ENCODE measurements at places on chromosomes 7 and 10.

DNA sequence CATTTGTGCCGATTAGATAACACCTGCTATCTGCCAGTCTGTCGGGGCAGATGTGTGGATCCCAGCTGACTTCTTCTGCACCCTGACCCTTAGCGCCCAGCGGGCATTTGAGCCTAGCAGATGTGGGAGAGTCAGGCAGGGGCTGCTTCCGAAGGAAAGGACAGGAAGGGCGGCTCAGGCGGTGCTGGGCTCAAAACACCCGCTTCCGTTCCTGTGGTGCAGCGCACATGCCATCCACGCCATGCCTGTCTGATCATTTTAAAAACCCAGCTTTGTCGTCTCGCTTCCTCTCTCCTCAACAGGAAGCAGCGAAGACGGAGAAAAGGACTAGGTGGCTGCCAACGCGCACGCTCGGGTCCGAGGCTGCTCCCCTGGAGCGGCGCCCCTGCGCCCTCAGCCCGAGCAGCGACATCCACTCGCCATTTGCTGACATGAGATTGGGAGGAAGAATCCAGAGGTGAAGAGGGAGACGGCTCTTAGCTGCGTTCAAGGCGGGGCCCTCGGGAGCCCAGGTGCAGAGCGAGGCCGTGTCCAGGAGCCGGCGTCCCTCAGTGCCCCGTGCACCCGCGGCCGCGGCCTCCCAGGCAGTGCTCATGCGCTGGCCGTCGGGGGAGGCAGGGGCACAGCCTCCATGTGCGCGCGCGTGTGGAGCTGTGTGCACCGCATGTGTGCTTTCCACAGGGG is 5.9 kb upstream of the BHLHA15 start:
- no peak for DNase-seq

GRCh38 chr7:91342346-91342745 is 78.1 kb downstream of the FZD1 start:
- DNase-seq = no peak

DNA sequence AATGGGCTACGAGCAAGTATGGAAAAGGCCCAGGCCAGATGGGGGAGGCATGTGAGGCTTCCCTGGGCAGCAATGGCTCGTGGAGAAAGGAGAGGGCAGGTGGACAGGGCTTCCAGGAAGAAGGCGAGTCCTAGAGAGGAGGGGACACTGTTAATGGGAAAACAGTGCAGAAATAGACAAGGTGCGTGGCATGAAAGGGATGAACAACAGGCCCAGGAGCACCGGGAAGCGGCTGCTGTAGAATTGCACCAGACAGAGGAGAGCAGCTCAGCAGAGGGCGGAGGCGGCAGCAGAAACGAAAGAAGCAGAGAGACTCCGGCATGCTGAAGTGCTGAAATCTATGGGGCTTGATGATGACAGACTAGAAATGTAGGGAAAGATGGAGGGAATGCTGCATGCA is 102.1 kb downstream of the PIP4K2A start:
- no peak for DNase-seq

- no peak for DNase-seq
Measured at GRCh38 chr10:86261941-86262687, 104.5 kb downstream of the GRID1 start.

GRCh38 chr7:157513682-157514081 is 176.9 kb downstream of the DNAJB6 start:
- no peak for DNase-seq

DNA sequence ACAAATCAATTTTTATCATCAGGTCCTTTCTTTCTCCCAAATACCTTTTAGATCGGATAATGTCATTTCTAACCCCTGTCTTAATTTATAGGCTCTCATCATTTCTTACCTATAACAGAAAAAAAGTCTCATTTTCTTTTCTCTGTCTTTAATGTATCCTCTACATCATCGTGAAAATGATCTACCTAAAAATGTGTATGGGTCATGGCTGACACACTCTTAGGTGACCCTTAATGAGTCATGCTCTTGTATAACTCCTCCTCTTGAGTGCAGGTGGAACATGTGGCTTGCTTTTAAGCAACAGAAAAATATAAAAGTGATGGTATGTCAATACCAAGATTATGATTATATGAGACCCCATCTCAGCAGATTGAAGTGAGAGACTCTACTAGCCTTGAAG is 139.4 kb downstream of the SEMA3C start:
- DNase-seq = no peak

GRCh38 chr7:152435384-152436110 is at the start of gene KMT2C:
KMT2C (minus strand) TSS chr7:152436003; CDS start chr7:152435786, 217 bp downstream.
- no peak for DNase-seq

- DNase-seq = no peak
Measured at GRCh38 chr10:12719365-12719764, 282.1 kb downstream of the CCDC3 start.

- DNase-seq = no peak
Measured at GRCh38 chr10:52778511-52779392, 6.2 kb upstream of the MBL2 start.

- peak; percentile 76 for DNase-seq
Measured at GRCh38 chr10:96390460-96390864, 31.7 kb upstream of the OPALIN start.

- DNase-seq = no peak
Measured at GRCh38 chr7:84162584-84162983, 32.0 kb downstream of the SEMA3A start.

DNA sequence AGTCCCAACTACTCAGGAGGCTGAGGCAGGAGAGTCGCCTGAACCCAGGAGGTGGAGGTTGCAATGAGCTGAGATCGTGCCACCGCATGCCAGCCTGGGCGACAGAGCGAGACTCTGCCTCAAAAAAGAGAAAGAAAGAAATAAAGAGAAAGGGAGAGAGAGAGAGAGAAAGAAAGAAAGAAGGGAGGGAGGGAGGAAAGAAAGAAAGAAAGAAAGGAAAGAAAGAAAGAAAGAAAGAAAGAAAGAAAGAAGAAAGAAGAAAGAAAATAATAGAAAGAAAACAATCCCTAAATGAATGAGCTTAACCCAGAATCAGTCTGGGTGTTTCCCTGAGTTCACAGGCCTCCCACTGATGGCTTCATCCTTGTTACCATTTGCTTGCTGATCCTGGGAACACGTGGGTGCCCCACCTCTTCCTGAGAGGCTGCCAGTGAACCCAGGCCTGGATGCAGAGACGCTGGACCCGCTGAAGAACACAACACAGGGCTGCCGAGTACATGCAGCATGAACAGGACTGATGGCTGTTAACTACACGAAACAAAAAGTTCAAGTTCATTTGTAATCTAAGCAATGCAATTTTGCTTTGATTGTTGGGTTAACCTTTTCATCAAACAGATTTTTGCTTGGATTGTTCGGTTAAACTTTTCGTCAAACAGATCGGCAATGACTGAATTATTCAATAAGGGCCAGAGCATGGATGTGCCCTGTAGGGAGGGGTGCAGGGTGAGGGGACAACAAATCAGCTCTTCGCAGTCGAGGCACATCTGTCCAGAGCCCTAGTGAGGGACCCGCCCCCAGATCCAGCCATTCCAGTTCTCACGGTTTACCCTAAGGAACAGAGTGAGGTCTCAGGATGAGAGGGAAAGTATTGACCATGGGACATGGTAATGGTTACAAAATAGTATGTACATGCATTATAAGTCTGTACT is 11.5 kb downstream of the NPFFR1 start:
- DNase-seq = no peak

- no peak for DNase-seq
Measured at GRCh38 chr7:19368491-19368925, 223.3 kb upstream of the FERD3L start.

- DNase-seq = no peak
Measured at GRCh38 chr10:22454634-22455033, 109.3 kb downstream of the SPAG6 start.

DNA sequence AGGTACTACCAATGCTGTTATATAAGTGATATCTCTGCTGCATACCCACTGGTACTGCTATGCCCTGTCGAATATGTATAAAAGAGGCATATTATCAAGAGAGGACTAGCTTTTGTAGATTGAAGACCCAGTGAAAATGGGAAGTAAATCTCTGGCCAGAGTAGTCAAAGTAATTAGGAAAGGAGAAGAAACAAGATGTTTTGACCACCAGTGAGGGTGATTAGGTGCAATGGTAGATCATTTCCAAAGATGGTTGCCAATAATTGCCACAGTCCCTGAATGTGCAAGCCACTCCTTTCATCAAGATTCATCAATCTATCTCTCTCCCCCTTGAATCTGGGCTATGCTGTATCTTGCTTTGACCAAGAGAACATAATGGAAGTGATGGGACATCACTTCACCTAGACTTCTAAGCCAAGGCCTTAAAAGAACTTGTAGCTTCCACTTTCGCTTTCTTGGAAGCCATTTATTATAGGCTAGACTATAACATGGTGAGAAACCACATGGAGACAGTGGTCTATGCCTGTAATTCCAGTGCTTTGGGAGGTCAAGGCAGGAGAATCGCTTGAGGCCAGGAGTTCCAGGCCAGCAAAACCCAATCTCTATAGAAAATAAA is 52.6 kb upstream of the ST8SIA6 start:
- no peak for DNase-seq

DNA sequence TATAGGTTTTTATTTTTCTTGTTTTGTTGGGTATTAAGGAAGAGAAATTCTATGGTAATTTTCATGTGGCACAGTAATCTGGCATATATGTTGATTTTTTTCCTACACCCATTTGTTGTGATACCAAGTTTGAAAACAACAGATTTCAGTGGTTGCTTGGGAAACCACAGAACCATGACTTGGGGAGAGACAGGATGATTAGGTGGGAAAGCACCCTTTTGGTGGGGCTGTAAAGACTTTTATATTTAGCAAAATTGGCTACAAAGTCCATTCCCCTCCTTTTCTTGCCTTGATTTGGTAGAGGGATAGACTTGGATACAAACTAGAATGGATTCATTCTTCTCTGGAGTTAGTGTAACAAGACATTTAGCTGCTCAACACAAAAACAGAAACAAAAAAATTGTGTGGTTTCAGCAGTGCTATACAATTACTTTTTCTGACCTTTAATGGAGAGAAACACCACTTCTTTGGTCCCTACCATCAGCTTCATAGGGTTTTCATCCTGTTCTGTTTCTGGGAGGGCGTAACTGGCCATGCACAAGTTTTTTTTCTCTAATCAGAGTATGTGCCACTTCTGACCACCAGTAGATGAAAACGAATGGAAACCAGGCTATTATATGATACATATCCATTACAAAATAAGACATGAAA is 52.7 kb downstream of the FIGNL1 start:
- DNase-seq = no peak

- DNase-seq = no peak
Measured at GRCh38 chr10:102610441-102610887, 33.8 kb upstream of the TRIM8 start.

DNA sequence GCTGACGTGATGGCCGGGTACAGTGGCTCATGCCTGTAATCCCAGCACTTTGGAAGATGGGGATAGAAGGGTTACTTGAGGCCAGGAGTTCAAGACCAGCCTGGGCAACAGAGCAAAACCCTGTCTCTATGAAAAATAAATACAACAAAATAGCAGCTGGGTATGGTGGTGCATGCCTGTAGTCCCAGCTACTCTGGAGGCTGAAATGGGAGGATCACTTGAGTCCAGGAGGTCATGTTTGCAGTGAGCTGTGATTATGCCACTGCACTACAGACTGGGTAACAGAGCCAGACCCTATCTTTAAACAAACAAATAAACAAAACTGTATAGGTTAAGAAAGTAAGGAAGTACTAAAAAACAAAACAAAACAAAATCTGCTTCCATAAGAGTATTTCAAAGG is 6.2 kb upstream of the CUL2 start:
- no peak for DNase-seq

GRCh38 chr10:114078346-114078745 is 34.7 kb downstream of the ADRB1 start:
- no peak for DNase-seq

DNA sequence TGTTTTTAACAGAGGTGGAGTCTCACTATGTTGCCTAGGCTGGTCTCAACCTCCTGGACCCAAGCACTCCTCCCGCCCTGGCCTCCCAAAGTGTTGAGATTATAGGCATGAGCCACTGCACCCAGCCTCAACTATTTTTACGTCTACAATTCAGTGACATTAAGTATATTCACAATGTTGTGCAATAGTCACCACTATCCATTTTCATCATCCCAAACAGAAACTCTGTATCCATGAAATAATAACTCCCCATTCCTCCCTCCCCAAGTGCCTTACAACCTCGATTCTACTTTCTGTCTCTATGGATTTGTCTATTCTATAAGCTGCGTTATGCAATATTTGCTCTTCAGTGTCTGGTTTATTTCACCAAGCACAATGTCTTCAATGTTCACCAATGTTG is 20.3 kb upstream of the ZNRF2 start:
- no peak for DNase-seq

GRCh38 chr10:107071301-107071700 is 93.2 kb downstream of the SORCS1 start:
- no peak for DNase-seq

DNA sequence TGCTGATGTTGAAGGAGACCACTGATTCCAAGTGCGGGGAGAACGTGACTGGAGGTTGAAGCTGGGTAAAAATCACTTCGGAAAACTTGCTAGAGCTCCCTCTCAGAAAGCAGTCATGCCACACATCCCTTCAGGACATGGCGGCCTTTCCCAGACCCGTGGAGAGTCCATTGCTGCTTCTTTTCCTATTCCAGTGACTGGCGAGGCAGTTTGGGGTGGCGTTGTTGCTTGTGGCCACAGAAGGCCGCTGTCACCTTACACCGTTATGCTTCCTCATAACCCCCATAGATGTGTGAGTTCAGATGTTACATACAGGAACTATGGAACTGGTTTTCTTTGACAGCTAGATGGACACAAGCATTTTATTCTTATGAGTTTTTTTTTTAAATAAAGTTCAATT is 235.6 kb upstream of the POM121L12 start:
- no peak for DNase-seq

GRCh38 chr10:112221545-112221944 is 38.0 kb upstream of the GPAM start:
- no peak for DNase-seq

DNA sequence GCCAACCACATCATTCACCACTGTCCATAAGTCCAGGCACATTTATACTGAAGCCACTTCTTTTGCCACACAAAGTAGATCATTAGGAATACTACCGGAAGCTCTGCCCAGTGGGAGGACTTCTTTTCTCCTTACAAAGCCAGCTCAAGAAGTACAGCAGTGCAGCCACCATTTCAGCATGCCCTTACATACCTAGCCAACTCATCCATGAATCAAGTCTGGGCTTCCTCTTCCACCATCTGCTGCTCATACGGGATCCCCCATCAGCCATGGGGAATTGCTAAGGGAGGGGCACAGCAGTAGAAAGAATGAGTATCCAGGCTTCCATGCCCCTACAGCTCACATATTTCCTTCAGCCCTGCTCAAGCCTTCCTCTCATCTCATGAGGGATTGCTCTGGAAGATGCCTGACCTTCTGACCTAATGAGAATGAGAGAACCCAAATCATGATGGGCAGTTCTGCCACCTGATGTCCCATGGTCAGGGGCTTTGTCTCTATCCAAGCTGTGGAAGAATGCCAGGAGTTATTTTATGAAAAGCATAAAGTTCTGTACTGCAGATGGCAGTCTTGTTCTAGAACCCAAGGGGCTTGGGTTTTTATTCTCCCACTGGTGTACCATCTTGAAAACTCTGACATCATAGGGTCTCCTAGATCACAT is 39.5 kb downstream of the ACSM6 start:
- peak; percentile 18 for DNase-seq

Measured in NCI-H1694 treated with DMSO at 0.1 percent for 48 hours (cell line).